ENCODE measurements at places on chromosomes 3 and 15. TPM values are rescaled to one million over a fixed set of nuclear protein-coding genes. Genes with fewer than 3 reads are reported as not detected.

DNA sequence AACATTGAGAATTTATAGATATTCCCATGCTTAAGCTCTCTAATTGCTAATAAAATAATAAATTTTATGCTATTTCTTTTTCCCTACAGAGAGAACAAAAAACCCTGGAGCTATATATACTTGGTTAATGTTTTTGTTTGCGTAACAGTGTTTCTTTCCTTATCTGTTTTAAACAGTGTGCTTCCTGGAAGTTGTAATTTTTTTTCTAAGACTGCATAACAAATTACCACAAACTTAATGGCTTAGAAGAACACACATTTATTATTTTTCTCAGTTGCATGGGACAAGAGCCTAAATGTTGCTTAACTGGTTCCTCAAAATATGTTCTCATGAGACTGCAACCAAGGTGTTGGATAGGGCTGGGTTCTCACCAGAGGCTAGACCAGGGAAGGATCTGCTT lies 49.7 kb upstream of the DPH6 start:
- DNase-seq, result no peak

DNA sequence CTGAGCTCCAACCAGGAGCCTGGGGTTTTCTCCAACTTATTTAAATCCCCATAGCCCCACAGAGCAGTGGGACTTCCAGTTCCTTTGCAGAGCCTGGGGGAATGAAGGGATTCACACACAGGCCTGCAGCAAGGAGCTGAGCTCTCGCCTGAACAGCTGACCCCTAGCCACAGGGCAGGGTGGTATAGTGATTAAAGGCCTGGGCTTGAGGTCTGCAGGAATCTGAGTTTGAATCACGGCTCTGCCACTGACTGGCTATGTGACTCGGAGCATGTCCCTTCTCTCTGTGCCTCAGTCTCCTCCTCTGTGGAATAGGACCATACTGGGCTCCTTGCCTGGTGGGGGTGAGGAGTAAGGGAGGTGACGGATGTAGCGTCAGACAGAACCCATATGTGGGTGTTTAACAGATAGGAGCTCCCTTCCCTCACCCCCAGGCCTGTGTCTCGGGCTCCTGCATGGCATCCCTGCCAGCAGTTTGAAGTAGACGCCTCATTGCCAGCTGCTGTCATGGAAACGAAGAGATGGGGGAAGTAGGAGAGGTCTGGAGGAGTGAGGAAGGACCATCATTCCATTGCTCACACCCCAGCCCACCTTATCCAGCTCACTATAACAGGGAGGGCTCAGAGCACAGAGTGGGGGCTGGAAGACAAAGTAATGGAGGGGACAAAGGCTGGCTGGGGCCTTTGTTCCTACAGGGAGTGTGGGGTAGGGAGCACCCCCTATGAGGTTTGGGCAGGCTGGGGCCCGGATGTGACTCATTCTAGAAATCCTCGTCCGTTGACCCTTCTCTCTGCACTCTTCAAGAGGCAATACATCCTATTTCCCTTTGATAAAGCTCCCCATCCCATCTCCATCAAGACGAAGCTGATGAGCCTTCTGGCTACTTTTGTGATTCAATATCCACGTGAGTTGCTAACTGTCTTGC lies 14.8 kb downstream of the HRH1 start:
- DNase-seq, result no peak

- no peak for DNase-seq
These were observed 237.6 kb downstream of the FEZF2 start for GRCh38 chr3:62135741-62136140.

DNA sequence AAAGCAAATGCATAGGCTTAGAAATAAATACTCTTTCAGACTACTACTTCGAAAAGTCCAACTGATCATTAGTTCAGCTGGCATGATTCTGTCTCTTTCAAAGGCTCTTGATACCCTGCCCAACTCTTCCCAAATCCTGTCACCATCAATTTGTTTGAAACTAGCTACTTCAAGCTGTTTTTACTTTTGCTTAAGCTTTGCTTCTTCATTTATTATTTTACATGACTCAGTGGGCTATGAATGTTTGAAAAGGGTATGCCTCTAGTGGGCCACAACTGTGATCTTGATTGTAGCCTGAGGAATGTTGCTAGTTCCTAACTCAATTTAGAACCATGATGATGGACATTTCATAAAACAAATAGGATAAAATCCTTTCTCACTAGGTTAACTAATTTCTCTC lies 340.8 kb downstream of the NAALADL2 start:
- no peak for DNase-seq

GRCh38 chr15:91222052-91222451 lies 122.0 kb downstream of the SV2B start:
- DNase-seq, result no peak

DNA sequence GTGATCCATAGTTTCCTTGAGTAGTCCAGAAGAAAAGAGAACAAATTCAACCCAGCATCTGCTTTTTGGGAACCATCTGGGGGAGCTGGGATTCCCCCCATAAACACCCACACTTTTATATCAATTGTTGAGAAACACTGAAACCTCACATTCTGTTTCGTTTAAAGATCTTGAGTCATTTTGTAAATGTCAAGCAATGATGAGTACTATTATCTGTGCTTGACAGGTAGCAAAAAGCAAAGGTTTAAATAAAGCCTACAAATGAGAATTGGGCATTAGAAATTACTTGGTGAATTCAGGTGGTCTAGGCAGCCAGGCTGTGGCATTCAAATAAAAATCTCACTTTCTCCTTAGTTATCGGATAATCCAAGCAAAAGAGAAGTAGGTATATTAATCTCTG lies 75.7 kb downstream of the TMEM266 start:
- DNase-seq, result no peak

DNA sequence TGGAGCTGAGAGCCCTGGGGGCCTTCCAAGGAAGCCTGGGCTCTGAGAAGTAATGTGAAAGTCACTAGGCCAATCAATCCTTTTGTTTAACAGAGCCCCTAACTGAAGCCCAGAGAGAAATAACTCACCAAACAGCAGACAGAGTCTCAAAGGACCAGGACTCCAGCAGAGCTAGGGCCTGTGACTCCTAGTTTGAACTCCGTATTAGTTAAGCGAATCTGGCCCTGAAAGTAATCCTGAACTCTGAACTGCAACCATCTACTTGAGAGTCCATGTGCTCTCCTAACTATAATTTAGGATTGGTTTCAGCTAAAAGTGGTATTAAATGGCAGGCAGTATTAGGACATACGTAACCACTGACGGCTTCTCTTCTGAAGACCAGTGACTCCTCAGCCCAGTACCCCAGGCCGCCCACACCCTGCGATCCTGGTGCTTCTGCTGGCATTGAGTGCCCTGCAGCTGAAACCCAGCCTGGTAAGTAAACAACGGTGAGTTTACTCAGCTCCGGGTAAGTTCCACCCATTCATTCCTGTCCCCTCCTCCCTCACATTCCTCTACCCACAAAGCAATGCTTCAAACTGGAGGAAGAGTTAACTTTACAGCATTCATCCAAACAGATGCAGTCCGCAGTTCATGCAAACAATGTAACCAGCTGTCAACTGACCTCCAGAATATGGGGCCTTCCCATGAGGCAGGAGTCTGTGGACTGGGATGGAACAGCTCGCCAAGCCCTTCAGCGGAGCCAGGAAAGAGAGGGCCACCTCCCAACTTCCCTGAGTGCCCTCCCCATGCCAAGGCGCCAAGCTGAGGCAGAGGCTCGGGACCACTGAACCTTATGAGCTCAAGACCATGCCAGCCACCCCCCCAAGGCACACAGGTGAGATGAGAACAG lies 7.3 kb downstream of the MYO5C start:
- no peak for DNase-seq

- DNase-seq, result no peak
These were observed 56.5 kb downstream of the SEMA3G start for GRCh38 chr3:52388348-52388821.

DNA sequence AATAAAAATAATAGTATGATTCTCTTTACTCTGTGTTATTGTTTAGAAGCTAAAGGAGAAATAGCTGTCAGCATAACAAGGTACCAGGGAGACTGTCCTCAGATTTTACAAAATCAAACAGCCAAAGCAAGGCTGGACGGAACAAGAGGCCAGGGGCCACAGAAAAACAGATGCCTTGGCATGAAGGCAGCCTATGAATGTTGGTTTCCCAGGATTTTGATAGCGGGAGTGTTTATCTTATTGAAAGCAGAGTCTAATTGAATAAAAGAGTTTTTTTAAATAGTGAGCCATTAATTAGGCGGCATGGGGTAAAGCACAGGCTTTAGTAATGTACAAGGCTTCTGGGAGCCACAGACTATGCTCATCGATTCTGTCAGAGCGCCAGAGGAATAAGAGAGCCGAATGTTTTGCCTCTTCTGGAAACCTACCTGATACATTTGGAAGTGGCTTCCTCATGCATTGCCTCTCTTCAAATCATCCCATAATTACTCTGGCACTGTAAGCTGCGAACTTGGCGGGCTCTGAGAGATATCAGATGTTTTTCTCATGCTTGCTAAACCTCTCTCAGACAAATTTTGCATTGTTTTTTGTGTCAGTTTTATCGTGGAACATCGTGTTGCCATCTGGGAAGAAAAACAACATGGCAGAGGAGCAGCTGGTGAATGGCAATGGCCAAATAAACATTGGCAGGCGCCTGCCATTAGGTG lies 30.4 kb upstream of the TMCO5A start:
- DNase-seq, result no peak

GRCh38 chr3:82556113-82556512 lies 794.7 kb upstream of the GBE1 start:
- no peak for DNase-seq

GRCh38 chr3:32685543-32686185 lies 676 bp downstream of the CNOT10 start:
- DNase-seq, result no peak

DNA sequence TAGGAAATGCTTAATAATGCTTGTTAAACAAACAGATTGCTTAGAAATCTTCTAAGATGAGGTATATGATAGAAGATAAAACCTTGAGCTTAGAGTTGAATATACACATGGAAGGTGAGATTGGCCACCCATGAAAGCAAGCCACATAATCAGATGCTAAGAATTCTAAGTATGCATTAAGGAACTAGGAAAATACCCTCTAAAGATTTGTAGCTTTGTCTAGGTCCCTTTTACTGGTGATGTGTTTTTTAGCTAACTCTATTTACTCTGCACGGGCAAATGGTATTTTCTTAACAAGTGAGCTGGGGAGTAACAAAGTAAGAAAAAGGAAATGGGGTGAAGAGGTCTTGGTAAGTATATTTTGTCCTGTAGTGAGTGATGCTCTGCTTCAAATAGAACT lies 310.3 kb downstream of the OXSM start:
- no peak for DNase-seq

GRCh38 chr3:116314476-116314875 lies 130.8 kb downstream of the LSAMP start:
- DNase-seq, result no peak

- DNase-seq, result no peak
These were observed 45.2 kb downstream of the GHSR start for GRCh38 chr3:172402892-172403643.

DNA sequence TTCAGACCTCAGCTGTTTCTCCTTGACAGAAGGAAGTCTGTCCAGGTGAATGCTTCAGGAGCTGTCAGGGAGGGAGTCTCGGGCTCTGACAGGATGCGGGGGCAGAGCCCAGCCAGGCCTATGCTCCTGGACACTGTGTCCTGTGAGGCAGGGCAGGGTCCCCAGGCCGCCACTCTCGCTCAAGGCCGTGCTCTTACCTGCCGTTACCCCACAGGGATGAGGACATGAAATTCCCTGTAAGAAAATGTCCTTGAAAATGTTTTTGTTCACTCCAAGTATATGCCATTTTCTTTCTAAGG lies 63.9 kb downstream of the BOC start:
- DNase-seq, result no peak

- DNase-seq, result no peak
These were observed 516.9 kb upstream of the TBL1XR1 start for GRCh38 chr3:177713928-177714900.

GRCh38 chr15:60763688-60764087 lies 284.7 kb upstream of the ICE2 start:
- DNase-seq, result no peak

GRCh38 chr15:97747342-97747741 lies 213.2 kb upstream of the ARRDC4 start:
- DNase-seq, result no peak

DNA sequence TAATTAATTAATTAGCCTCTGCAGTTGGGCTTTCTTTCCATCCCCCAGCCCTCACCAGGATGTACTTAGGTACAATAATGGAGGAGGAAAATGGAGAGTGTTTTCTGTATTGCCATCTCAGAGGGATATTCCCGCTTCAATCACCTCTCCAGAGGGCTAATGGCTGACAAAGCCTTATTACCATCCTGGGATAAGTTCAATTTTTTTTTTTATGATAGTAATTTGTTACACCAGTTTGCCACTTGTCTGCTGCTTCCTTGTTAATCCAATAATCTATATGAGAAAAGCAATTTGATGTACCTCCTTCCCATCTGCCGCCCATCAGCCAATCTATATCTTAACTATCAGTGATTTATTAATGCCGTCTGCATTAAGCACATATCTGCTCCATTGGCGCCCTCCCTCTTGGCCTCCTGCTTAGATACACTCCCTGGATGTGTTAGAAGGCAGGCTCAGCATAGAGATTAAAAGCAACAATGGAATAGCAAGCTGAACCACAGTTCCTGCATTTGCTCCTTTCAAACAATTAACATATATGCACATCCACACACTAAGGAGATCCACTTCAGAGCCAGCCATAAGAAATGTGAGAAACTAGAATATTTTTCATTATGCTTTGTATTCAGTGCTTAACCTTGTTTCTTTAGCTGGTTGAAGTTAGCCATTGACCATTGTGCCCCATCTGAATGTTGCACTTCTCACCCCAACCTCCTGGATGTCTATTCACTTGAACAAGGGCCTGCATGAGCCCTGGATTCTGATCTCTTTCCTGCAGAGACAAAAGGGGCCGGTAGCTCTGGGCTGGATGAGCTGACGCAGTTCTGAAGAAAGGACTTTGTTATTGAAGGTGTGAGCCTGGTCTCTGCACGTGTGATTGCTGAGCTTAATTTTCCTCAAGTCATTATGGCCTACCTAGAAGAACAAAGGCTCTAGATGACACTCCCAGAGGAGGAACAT lies 237.3 kb upstream of the GAP43 start:
- no peak for DNase-seq

DNA sequence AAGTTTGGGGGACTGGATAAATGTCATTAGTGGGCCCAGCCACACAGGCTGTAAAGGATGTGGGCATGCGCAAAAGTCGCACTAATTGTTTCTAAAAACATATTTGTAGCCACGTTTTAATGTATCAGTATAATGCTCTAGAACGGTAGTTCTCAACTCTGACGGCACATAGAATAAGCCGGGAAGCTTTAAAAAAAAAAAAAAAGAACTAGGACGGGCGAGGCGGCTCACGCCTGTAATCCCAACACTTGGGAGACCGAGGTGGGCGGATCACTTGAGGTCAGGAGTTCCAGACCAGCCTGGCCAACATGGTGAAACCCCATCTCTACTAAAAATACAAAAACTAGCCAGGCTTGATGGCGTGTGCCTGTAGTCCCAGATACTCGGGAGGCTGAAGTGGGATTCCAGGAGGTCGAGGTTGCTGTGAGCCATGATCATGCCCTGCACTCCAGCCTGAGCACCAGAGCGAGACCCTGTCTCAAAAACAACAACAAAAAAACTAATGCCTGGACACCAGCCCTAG lies 618 bp upstream of the MON1A start:
- DNase-seq, result no peak

GREM1 gene
- not detected for total RNA-seq

FEM1B gene
- total RNA-seq, result 48.9 TPM

CSTA gene
- total RNA-seq, result 2.5 TPM

ATG3 gene
- total RNA-seq, result 38.2 TPM

ST8SIA2 gene
- total RNA-seq, result 3.1 TPM

SERP1 gene
- total RNA-seq, result 23.7 TPM

SLC15A2 gene
- 3.9 TPM for total RNA-seq

NKTR gene
- 21.2 TPM for total RNA-seq

FBXO40 gene
- 182 TPM for total RNA-seq

All from Right ventricle myocardium inferior (tissue), 1 donor.